ENCODE measurements at places on chromosomes 2 and 18. TPM values are rescaled to one million over a fixed set of nuclear protein-coding genes. Genes with fewer than 3 reads are reported as not detected.
A peak's percentile ranks its signal among the peaks of the same experiment; 100 is the strongest.

- DNase-seq, result no peak
Observed at GRCh38 chr2:196482119-196483065, 157.1 kb upstream of the CCDC150 start.

DNA sequence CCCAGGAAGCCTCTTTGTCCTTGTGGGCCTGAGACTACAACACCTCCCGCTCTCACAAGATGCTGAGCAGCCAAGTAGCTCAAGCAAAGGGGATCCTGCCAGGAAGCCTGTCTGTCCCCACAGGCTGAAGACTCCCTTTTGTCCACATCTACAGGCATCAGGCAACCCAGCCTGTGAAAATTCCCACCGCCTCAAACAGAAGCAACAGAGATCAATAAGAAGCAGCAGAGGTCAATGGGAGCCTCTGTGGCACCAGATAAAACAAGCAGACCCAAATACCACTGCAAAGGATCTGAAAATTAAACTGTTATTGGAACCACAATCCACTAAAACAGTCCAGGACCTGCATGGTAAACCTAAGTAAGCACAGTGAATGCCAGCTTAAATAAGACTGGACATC lies 48.5 kb downstream of the ASXL2 start:
- DNase-seq, result no peak

GRCh38 chr2:118738524-118739308 lies 108.7 kb downstream of the EN1 start:
- DNase-seq, result no peak

DNA sequence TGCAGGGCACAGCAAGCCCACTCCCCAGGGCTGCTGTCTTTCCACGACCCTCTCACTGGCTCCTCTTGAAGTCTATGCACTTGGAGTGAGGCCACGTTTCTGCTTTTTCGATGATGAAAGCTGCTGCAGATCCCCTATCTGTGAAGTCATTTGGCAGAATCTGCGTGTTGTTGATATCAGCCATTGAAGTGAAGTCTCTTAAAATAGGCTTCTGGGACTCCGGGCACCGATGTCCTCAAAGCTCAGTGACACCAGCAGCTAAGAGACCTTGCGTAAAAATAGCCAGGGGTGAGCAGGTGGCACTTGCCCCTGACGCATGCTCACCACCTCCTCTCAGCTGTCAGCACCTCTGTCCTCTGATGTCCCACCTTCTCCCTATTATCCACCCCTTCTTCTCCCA lies 89.4 kb upstream of the FHL2 start:
- DNase-seq, result peak; percentile 17

GRCh38 chr2:23526114-23526513 lies 141.1 kb downstream of the KLHL29 start:
- no peak for DNase-seq

Gene LOXHD1
- total RNA-seq, result 3.1 TPM

Gene ANKRD44
- 32.4 TPM for total RNA-seq

Gene PSTPIP2
- total RNA-seq, result 14.4 TPM

DNA sequence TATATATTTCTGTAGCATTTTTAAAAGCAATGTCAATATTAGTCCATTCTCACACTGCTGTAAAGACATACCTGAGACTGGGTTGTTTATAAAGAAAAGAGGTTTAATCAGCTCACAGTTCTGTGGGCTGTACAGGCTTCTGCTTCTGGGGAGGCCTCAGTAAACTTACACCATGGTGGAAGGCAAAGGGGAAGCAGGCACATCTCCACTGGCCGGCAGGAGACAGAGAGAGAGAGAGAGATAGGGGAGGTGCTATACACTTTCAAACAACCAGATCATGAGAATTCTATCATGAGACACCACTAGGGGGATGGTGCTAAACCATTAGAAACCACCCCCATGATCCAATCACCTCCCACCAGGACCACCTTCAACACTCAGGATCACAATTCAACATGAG lies 43.1 kb downstream of the CHMP3 start:
- DNase-seq, result no peak

- peak; percentile 21 for DNase-seq
Observed at GRCh38 chr2:191571163-191571769, 106.7 kb upstream of the NABP1 start.

- no peak for DNase-seq
Observed at GRCh38 chr18:79684283-79684631, 4.7 kb downstream of the CTDP1 start.

GRCh38 chr18:33581856-33582255 lies 3.8 kb downstream of the ASXL3 start:
- DNase-seq, result no peak

DNA sequence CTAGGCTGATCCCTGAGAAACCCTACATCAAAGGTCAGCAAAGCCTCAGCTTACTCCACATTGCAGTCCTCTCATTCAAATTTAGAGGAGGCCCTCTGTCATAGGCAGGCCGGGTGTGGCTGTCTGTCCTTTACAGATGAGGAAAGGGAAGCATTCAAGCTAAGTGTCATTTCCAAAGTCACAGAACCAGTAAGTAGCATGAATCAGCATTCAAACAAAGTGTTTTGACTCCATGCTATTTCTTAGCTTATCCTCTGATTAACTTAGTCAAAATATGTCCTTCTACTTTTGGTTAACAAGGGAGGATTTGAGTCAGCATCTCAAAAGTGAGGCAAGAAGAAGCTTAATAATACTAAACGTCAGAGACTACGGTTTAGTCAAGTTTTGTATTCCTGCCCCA lies 409.0 kb upstream of the POU3F3 start:
- no peak for DNase-seq

DNA sequence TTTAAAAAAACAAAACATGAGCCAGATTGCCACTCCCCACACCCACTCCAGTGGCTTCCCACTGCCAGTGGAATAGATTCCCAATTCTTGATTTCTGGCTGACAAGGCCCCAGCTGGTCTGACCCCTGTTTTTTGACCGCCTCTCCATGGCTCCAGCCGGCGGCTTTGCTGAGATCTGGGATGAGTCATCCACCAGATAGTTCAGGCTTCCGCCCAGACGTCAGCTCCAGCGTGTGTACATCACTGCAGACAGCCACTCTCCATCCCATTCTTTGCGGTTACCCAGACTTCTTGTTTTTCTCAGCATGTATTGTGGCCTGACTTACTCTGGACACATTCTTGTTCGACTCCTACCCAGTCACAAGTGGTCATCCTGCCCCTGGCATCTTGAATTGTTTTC lies 227.9 kb downstream of the GBX2 start:
- no peak for DNase-seq

DNA sequence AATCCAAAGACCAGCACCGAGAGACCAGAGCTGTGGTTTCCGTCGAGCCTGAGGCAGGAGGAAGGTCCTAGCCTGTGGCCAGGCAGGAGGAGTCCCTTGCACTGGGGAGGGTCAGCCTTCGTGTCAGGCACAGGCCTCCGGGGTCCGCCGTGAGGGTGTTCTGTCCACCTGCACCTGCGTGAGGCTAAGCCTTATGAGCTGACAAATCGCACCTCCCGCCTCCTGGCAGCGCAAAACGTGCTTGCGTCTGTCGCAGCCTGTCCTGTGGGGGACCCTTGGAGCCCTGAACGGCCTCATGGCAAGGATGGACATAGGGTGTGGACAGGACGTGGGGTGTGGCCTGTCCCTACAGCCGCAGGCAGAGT lies 73.3 kb downstream of the KCNG2 start:
- no peak for DNase-seq

DNA sequence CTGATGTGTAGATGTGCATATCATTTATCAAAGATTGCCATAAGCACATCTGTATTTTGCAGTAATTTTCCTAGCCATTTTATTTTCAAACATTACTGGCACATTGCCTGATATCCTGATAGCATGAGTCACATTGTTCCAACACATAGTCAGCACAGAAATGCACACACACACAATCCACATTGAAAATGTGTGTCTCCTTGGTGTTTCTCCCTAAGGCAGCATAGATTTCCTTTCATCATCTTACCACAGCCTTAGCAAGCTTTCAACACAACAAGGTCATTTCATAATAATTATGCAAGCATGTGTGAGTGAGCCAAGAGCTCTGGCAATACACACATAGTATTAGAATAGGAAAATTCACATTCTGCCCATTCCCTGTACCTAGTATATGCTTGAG lies 245.4 kb upstream of the MEIS1 start:
- DNase-seq, result peak; percentile 93

DNA sequence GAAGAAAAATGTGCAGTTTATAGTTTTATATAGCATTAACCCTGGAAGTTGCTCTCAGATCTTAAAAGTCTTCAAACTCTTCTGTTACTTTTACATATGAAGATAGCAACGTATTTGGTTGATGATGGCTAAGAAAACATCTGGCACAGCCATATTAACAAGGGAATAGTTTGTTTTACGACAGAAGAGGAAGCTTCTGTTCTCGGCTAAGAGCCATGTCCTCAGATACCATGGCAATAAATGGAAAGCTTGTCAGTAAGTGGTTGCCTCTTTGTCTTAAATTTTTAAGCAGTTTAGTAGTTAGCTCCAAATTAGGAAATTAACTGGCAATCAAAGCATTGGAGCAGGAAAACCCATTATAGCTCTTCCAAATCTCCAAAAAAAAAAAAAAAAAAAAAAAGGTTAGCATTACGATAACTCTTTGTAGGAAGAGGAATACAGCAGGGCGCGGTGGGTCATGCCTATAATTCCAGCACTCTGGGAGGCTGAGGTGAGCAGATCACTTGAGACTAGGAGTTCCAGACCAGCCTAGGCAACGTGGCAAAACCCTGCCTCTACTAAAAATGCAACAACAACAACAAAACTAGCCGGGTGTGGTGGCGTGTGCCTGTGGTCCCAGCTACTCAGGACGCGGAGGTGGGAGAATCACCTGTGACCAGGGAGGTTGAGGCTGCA lies 4.5 kb upstream of the STON1 start:
- no peak for DNase-seq

DNA sequence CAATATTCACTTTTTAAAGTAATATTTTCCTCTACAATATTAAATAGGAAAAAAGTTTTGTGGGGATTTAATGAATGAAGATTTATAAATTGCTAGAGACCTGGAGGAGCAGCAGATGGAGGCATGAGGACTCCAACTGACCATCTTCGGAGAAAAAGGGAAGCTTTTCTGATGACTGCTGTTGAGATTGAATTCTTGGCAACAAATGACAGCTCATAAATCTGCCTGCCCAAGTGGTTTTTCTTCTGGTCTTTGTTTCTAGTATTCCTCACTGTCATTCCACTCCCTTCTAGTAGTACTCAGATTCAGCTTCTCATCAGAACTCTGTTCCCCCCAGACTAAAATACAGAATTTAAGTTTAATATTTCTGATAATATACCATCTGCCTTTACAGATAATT lies 157.0 kb downstream of the EML6 start:
- no peak for DNase-seq

- DNase-seq, result no peak
Observed at GRCh38 chr2:29106256-29106655, 9.0 kb upstream of the CLIP4 start.

DNA sequence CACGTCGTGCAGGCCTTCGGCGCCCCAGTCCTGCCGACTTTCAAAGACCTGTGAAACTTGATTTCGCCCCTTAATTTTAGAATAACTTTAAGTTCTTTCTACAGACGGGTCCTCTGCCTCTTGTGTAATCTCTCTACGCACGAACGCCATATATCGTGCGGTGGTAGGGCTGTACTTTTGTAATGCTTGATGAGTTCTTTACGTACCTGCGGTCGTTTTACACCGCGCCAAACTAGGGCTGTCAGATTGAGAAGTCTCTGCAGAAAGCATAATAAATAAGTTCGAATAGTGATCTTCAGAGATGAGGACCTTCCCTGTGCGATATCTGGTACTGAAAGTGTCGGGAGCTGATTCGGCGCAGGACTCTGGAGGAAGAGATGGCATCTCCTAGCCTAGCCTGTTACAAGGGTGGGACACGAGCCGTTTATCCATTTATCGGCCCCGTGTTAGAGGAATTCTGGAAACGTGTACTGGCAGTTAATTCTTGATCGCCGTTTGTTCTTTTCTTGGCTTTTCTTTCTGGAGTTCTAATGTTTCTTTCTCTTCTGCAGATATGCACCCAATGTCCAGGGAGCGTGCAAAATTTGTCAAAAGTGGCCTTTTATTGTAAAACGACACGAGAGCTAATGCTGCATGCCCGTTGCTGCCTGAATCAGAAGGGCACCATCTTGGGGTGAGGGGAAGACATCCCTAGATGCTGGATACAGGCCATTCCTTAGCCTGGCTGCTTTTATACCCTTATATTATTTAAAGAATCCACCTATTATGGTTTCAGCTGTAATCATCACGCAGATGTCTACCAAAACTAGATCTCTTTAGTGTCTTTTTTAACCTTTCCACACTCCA lies 781 bp upstream of the SLC5A6 start:
- DNase-seq, result no peak

Gene CCDC178
- total RNA-seq, result 0.94 TPM

Gene C2orf76
- 9.1 TPM for total RNA-seq

DNA sequence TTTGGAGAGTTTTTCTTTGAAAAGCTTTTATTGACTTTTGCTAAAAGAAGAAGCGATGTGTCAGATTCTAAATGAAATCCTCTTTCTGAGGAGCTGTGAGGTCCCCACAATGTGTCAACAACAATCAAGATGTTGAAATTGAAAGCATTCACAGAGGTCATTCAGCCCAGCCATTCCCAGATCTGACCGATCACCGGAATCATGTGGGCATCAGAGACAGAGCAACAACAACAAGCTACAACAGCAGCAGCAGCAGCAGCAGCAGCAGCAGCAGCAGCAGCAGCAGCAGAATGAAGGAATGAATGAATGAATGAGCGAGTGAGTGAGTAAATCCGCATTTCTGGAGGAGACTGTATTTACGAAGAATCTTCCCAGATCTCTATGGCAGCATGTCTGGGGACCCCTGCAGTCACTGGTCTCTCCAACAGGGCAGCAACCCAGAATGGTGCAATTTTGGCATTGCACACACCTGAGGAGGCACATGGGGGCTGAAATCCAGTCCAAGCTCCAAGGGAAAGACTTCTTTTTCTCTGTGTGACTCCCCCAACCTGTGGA lies 299.0 kb downstream of the MYCN start:
- no peak for DNase-seq

DNA sequence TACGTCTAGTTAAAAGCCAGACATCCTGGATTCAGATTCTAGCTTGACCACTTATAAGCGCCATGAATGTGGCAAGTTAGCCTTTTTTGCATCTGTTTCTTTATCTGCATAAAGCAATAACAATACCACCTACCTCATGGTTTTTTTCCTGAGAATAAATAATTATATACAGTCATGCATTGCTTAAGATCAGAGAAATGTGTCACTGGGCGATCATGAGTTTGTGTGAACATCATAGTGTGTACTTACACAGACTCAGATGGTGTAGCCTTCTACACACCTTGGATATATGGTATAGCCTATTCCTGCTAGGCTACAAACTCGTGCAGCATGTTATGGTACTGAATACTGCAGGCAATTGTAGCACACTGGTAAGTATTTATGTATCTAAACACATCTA lies 84.7 kb upstream of the PELI1 start:
- no peak for DNase-seq

Gene FBXO15
- total RNA-seq, result 9.7 TPM
